ENCODE measurements at places on chromosomes 11 and 22. TPM values are rescaled to one million over a fixed set of nuclear protein-coding genes. Genes with fewer than 3 reads are reported as not detected.
A peak's percentile ranks its signal among the peaks of the same experiment; 100 is the strongest.

- no peak for DNase-seq
Observed at GRCh38 chr11:9657531-9657930, 6.3 kb upstream of the SWAP70 start.

Gene ADM
- 106 TPM for total RNA-seq

DNA sequence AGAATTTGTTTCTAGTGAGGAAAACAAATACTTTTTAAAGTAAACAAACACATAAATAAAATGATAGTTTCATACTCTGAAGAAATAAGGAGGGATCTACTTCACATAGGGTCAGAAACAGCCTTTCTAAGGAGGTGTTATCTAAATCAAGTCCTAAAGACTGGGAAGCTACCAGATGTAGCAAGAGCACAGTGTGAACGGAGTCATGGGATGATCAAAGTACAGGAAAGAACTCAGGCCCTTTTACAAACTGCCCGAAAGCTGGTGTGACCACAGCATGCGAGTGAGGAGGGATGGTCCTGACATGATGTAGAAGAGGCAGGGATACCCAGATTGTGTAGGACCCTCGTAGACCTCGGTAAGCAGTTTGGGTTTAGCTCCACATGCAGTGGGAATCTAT, 102.8 kb downstream of the ARHGAP32 start:
- DNase-seq = peak; percentile 13

DNA sequence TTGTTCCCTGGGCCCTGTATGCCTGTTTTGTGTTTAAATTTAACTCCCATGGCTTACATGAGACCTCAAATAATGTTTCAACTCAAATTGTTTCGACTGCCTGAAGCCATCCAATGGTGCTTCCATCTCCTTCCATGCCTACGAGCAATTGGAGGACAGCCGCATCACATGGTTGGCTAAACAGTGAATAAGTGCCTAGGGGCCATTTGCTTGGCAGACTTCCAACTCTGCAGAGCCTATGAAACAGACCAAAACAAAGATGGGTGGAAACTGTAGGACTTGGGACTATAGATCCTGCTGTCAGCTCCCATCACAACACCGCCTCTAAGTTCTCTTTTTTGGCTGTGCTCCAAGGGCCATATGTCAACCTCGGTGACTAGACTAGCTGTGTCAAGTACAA, 84.1 kb downstream of the PARVA start:
- DNase-seq = no peak

Gene TRIM48
- total RNA-seq = not detected

GRCh38 chr11:100562128-100562527, 125.0 kb upstream of the ARHGAP42 start:
- no peak for DNase-seq

DNA sequence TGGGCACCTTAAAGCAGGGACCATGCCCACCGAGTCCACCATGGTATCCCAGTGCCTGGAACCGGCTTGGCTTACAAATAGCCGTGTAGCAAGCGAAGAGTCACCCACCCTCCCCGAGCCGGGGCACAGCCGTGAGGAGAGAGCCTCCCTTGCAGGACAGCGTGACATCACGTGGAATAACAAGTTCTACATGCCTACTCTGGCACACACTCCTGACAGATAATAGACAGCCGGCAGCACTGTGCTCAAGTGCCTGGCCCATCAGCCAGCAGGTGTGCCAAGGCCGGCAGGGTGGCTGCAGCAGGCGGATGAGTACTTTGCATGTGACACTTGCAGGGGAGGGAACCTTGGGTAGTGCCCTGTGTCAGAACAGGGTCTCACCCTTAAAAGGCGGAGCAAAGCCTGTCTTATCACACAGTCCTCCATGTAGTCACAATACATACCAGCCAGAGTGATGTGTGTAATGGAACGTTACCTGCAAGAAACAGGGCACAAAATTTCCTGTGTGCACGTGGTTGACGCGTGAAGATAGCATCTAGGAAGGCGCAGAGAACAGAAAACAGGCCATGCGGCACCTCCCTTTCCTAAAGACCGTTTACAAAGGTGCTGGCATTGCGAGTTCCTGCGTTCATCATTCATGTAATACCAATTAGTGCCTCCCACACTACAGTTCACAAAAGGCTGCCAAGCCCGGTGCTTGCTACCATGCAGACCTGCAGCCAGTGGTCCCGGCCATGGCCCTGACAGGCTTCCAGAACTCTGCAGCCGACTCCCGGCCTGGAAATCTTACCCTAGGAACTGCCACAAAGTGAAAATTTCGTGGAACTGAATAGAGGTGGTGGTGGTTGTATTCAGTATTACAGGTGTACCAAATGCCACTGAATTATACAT, 16.4 kb downstream of the TOM1 start:
- no peak for DNase-seq

DNA sequence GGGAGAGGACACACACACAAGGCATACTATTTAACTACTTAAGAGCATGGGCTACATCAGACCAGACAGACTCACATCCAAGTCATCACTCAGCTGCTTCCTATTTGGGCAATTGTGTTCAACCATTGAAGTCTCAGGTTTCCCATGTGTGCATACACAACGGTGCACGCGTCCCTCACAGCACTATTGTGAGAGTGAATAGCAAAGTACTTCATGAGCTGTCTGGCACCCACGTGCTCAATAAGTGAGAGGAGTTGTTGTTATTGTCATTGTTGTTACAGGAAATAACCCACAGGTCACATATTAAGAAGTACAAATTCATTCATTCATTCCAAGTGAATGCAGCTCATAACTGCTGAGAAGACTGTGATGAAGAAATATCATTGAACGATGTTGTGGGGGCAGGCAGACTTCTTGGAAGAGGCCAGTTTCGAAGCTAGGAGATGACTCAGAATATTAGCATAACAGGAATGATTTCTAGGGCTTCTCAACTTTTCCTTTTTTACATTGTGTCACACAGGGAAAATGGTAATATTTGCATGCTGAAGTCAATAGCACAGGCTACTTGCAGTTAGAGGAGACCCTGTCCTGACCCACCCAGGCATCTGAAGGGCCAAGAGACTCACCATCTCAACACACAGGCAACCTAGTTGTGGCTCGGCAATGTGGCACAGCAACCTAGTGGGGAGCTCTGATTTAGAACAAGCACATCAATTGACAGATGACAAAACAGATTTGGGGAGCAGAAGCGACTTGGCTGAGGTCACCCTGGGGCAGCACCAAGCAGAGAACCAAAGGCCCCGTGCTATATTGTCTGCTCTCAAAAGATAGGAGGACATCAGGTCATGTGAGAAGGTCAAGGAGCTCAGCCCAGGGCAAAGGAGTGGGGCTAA, 606.0 kb downstream of the BUD13 start:
- DNase-seq = no peak

GRCh38 chr11:2089536-2090165, 49.5 kb downstream of the IGF2 start:
- DNase-seq = peak; percentile 93

DNA sequence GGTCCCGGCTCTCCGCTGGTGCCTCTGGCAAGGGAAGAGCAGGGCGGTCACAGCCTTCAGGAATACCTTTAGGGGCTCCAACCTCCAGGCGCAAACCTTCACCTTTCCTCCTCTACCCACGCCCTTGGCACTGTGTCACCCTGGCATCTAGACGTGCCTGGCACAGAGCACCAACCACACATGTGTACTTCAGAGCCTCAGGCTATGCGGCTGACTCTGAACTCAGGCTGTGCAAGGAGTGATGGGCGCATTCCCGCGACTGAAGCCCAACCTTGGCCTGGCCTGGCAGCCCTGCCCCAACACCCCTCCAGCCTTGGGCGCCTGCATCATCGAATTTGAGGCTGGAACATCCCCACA, 11.4 kb downstream of the SCARF2 start:
- peak; percentile 45 for DNase-seq

GRCh38 chr11:61928606-61929005, 11.2 kb upstream of the RAB3IL1 start:
- no peak for DNase-seq

Gene CFAP300
- total RNA-seq = 1.7 TPM

Gene KCNQ1
- total RNA-seq = 0.48 TPM

Gene MPPED2
- total RNA-seq = 0.89 TPM

GRCh38 chr11:63635762-63636465, 21.7 kb upstream of the PLAAT3 start:
- DNase-seq = peak; percentile 83

GRCh38 chr11:125227151-125227550, 62.6 kb downstream of the PKNOX2 start:
- DNase-seq = no peak

DNA sequence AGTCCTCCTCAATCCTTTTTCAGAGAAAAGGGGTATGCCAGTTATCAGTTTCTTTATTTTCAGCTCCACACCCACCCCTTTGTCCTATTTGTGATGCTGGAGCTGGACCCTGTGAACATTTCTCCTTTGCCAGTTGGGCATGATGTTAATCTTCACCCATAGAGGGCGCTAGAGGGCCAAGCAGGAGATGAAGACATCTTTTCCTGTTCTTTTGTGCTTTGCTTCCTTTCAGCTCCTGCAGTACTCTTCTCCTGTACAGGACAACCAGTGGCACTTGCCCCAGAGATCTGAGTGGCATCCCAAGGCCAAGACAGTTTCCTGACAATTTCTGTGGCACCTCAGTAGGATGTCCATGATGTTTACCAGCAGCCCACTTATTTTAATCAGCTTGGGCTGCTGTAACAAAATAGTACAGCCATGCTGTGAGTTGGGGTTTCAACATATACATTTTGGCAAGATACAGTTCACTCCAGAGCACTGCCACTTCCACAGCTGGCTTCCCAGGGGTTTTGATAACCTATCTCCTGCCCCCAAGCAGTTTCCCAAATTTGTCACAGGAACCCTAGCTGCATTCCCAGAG, 4.6 kb downstream of the SAA2 start:
- DNase-seq = peak; percentile 68

GRCh38 chr11:119700030-119700429, 29.0 kb downstream of the NECTIN1 start:
- no peak for DNase-seq
